CD4-positive, alpha-beta T cell treated with Interleukin-2 at 100 ng/mL for 4 hours (primary cell): ENCODE measurements at places on chromosomes 12 and 14.

DNA sequence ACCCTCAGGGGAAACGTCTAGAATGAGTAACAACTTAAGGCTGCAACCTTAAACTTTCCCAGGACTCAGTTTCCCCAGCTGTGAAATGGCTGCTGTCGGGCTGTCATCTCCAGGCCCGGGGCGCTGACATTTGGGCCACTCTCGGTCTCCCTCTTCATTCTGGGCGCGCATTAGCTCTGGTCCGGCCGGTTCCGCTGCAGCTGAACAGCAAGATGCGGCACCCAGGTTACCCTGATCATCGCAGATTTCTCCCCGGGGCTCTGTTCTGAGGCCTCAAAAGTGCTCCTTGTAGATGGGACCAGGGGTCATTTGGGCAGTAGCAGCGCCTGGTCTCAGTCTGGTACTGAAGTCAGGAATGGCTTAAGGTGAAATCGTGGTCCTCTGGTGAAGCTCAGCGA, 890 bp upstream of the BCL7A start:
- DNase-seq: no peak

DNA sequence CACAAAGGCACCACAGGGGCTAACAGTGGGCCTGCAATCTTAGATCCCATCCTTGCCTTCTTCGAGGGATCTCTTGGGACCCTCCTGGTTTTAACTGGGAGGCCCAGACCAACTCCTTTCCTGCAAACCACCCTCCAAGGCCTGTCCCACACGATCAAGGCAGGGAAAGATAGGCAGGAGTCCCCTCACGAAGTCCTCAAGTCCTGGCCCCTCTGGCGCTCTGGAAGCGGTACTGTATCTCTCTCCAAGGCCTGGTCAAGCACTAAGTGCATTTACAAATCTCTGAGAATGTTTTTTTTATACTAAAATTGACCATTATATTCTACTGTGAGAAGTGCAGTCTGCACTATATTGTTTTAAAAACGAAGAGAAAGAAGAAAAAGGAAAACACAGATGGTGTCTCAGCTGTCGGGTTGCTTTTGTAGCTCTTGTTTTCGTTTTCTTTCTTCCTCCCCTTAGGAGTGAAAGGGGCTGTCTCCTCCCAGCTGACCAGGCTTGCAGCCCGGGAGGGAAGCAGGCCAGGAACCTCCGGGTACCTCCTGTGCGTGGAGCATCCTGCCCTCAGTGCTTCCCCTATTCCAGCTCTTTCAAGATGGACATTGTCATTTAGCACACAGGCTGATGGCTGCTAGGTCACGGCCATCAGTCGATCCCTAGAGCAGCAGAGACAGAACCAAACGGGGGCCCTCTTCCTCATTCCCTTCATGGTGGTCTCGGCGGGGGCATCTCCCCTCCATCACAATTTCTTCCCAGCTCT, 56.7 kb downstream of the FAM222A start:
- no peak for DNase-seq

DNA sequence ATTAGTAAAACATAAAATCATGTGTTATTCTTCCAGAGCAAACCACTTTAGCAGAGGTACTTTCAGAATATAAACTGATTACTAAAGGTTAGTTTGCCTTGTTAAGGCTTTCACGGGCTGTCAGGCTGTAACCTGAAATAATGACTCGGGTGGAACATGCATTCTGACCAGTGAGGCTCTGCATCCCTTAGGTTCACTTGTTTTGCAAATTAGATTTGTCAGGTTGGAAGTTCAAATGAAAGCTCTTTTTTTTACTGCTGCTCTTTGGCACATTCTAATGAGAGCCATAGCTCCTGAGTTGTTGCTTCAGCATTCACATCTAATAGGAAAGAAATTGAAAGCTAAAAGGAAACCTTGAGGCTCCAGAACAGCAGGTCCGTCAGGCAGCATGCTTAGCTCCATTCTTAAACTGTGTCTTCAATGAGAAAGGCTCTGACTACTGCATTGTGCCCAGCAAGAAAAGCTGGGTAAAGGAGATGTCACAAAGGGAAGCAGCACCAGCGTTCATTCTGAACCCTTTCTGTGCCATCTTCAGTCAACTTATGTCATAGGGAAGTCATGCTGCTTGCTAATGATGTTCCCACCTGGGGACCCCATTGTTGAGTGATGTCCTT, 445.5 kb upstream of the FBXO33 start:
- DNase-seq: no peak

DNA sequence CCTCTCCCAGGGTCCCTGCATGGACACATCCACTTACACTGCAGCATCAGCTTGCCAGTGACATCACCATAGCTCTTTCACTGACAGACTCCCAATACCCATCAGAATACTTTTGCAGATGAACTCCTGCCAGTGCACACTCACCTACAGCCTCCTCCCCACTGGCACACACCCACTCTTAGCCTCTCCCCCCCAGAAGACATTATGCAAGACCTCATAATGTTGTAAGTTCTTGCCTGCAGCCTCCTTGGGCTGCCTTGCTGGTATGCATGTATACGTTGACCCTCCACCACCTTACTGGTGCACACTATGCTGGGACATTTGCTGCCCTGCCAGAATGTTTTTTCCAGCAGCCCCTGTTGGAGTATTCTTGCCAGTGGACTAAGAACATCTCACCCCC, 324.2 kb downstream of the AEBP2 start:
- no peak for DNase-seq

- DNase-seq: no peak
These were observed 19.9 kb upstream of the PAPLN start for GRCh38 chr14:73217411-73217810.

DNA sequence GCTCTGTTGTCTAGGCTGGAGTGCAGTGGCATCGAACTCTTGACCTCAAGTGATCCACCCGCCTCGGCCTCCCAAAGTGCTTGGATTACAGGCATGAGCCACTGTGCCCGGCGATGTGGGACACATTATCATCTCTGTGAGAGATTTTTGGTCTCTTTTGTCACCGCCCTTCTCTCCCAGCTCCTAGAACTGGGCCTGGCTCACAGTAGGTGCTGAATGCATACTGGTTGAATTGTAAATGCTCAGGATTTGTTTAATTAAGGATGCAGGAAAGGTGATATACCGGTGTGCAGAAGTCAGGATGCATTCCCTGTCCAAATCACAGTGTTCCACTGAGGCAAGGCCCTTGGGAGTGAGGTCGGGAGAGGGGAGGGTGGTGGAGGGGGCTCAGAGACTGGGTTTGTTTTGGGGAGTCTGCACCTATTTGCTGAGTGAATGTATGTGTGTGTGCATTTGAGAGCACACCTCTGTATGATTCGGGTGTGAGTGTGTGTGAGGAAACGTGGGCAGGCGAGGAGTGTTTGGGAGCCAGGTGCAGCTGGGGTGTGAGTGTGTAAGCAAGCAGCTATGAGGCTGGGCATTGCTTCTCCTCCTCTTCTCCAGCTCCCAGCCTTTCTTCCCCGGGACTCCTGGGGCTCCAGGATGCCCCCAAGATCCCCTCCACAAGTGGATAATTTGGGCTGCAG, 1.0 kb upstream of the KRT18 start:
- no peak for DNase-seq

- DNase-seq: no peak
These were observed 20.8 kb downstream of the CFAP251 start for GRCh38 chr12:121939186-121939585.
